Pancreas (tissue), 10 donors: ENCODE measurements at places on chromosomes 12 and 14.

- no peaks in the 10 kb centered on the region for H3K4me1 ChIP-seq
- H3K27me3 ChIP-seq = no peaks in the 10 kb centered on the region
- H3K27ac ChIP-seq = peak overlapping the region; percentile 55
- no peak for DNase-seq
- H3K4me3 ChIP-seq = no peak overlapping the region
These were observed 100.5 kb downstream of the VEZT start for GRCh38 chr12:95318071-95318545.

- H3K4me1 ChIP-seq = no peaks in the 10 kb centered on the region
- no peak overlapping the region for H3K4me3 ChIP-seq
- H3K36me3 ChIP-seq = no peaks in the 10 kb centered on the region
- H3K27me3 ChIP-seq = no peaks in the 10 kb centered on the region
- H3K27ac ChIP-seq = no peak overlapping the region
These were observed 144.6 kb downstream of the TPH2 start for GRCh38 chr12:72082986-72083820.

DNA sequence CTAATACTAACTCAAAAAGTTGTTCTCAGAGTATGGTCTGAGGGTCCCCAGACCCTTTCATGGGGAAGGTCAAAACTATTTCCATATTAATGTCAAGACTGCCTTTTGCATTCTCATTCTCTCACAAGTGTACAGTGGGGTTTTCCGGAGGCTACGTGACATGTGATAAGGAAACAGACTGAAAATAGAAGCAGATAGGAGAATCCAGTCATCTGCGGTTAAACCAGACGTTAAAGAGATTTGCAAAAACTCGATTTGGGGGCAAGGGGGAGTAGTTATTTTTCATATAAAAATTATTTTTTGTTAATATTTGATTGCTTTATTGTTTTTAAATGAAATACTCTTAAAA is 1.0 kb upstream of the NAP1L1 start:
- no peaks in the 10 kb centered on the region for H3K27me3 ChIP-seq
- peaks cover 8% of the 10 kb centered on the region for H3K4me1 ChIP-seq
- no peak overlapping the region for H3K4me3 ChIP-seq
- H3K36me3 ChIP-seq = no peaks in the 10 kb centered on the region
- no peak overlapping the region for H3K27ac ChIP-seq

DNA sequence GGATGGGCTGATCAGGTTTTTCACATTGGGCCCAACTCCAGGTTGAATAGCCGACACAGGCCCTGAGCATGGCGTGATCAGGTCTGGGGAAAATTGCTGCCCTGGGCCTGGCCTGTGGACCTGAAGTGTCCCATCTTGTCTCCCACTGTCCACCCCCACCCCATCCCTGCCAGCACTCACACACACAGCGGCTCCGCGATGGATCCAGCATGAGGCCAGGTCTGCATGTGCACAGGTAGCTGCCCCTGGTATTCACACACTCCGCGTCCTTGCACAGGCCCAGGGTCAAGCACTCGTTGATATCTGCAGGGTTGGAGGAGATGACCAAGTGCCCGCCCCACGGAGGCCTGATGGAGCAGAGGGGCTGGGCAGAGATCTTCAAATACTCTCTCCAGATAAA is 38.7 kb downstream of the ISCA2 start:
- no peak overlapping the region for H3K4me3 ChIP-seq
- H3K27me3 ChIP-seq = no peaks in the 10 kb centered on the region
- no peaks in the 10 kb centered on the region for H3K36me3 ChIP-seq
- no peak overlapping the region for H3K27ac ChIP-seq

GRCh38 chr14:95486875-95487668 is 29.4 kb downstream of the SYNE3 start:
- no peaks in the 10 kb centered on the region for H3K4me1 ChIP-seq
- no peaks in the 10 kb centered on the region for H3K27me3 ChIP-seq
- H3K4me3 ChIP-seq = no peak overlapping the region
- H3K27ac ChIP-seq = no peak overlapping the region
